ENCODE measurements at places on chromosomes 11 and 22.

GRCh38 chr11:61727401-61727811 is 25.0 kb upstream of the MYRF start:
- peaks cover 16% of the 10 kb centered on the region for H3K27me3 ChIP-seq
- H3K36me3 ChIP-seq = no peaks in the 10 kb centered on the region
- no peak overlapping the region for H3K4me3 ChIP-seq

- H3K27ac ChIP-seq = no peak overlapping the region
- no peak overlapping the region for H3K4me3 ChIP-seq
- H3K36me3 ChIP-seq = no peaks in the 10 kb centered on the region
- peaks cover 14% of the 10 kb centered on the region for H3K27me3 ChIP-seq
These were observed 435.7 kb upstream of the CADM1 start for GRCh38 chr11:115939731-115940421.

- no peak overlapping the region for H3K27ac ChIP-seq
- peaks cover under 1% of the 10 kb centered on the region for H3K36me3 ChIP-seq
- peaks cover 32% of the 10 kb centered on the region for H3K4me1 ChIP-seq
- H3K4me3 ChIP-seq = no peak overlapping the region
These were observed 3.1 kb upstream of the PGGHG start for GRCh38 chr11:285894-286220.

GRCh38 chr22:23565305-23565914 is 14.7 kb downstream of the IGLL1 start:
- peaks cover 32% of the 10 kb centered on the region for H3K4me1 ChIP-seq
- H3K27me3 ChIP-seq = peaks cover 26% of the 10 kb centered on the region
- H3K4me3 ChIP-seq = peak overlapping the region; percentile 9
- H3K27ac ChIP-seq = peak overlapping the region; percentile 69
- peak; percentile 73 for DNase-seq

DNA sequence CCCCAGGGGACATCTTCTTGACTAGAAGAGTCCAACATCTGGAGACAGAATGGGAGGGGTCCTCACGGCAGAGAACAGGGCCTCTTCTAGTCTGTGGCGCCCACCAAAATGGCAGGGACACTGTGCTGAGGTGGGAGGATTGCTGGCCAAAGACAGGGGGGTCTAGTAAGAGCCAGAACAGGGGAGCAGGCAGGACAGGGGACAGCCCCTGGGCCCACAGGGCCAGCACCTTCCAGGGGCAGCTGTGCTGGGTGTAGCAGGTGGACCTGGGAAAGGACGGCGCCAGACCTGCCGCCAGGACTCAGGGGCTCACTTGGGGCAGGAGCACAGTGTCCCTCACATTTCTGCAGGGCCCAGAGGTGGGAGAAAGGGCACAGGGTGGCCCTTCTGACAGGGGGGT is 858 bp upstream of the APOBEC3A start:
- no peak overlapping the region for H3K4me3 ChIP-seq
- no peaks in the 10 kb centered on the region for H3K4me1 ChIP-seq
- H3K27ac ChIP-seq = no peak overlapping the region
- peaks cover 7% of the 10 kb centered on the region for H3K27me3 ChIP-seq

GRCh38 chr11:121657146-121657545 is 204.4 kb upstream of the SORL1-AS1 start:
- peaks cover 15% of the 10 kb centered on the region for H3K4me1 ChIP-seq
- H3K27ac ChIP-seq = no peak overlapping the region
- no peak for DNase-seq
- no peaks in the 10 kb centered on the region for H3K36me3 ChIP-seq
- H3K4me3 ChIP-seq = no peak overlapping the region

- H3K36me3 ChIP-seq = no peaks in the 10 kb centered on the region
- H3K4me1 ChIP-seq = no peaks in the 10 kb centered on the region
- no peak for DNase-seq
- H3K27ac ChIP-seq = no peak overlapping the region
These were observed 3.0 kb downstream of the OR8D1 start for GRCh38 chr11:124310721-124311120.

- no peaks in the 10 kb centered on the region for H3K4me1 ChIP-seq
- no peak for DNase-seq
- H3K27ac ChIP-seq = no peak overlapping the region
- no peak overlapping the region for H3K4me3 ChIP-seq
These were observed 130.5 kb upstream of the C11orf58 start for GRCh38 chr11:16607675-16608644.

DNA sequence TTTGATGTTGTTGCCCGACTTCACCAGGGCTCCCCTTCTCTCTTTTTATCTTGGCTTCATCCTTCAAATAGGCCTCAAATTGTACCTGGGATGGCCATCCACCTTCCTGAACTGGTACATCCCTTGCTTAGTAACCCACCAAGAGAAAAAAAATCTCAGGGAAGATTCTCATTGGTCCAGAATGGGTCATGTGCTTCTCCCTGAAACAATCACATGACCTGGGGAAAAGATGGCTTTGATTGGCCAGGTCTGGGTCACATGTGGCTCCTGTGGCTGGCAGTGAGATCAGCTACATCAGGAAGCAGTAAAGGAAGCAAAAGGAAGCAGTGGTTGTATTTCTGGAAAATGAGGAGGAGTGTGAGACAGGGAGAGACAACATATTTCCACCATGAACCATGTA is 540.2 kb downstream of the MIAT start:
- H3K27me3 ChIP-seq = no peaks in the 10 kb centered on the region
- DNase-seq = no peak
- no peak overlapping the region for H3K27ac ChIP-seq

GRCh38 chr11:110785398-110785797 is 73.2 kb upstream of the ARHGAP20 start:
- H3K4me1 ChIP-seq = no peaks in the 10 kb centered on the region
- no peak for DNase-seq
- H3K27ac ChIP-seq = no peak overlapping the region
- no peaks in the 10 kb centered on the region for H3K27me3 ChIP-seq
- no peaks in the 10 kb centered on the region for H3K36me3 ChIP-seq

DNA sequence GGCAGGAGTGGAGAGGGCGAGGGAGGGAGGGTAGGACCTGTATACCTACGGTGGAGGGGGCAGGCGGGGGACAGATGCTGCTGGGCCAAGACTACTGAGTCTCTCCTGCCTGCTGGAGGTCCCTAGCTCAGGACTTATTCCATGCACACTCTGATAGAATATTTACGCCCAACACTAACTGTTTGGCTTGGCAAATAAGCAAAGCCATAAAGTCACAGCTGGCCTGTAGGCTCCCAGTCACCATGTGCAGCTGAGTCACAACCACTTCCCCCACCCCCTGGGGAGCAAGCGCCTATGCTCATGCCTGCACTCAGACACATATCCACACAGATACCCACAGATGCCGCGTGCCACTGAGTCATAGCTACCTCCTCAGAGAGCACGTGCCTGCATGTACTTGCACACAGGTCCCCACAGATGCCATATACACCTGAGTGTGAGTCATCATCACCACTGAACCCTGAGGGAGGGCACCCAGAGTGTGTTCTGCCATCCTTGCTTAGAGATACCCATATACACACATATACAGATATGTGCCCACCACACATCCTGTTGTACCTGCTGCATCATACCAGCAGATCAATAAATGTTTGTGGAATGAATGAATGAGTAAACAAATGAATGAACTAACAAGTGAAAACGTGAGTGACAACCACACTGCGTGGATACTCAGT is 95.8 kb downstream of the SWAP70 start:
- H3K36me3 ChIP-seq = no peaks in the 10 kb centered on the region
- DNase-seq = peak; percentile 87
- peaks cover 32% of the 10 kb centered on the region for H3K4me1 ChIP-seq
- peak overlapping the region; percentile 60 for H3K27ac ChIP-seq

DNA sequence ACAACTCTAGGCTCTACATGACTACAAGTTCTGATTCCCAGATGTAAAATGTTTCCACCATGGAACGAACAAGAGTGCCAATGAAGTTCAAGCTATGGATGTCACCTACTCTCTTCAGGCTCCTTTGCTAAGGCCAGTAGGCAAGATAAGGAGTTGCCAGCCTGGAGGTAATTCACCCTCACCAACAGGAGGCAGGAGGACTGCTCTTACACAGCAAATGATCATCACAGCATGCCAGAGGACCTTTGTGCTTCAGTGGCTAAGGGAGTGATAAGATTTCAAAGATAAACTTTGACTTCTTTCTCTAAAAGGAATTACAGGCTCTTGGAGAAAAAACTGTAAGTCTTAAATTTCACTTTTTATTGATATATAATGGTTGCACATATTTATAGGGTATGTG is 54.1 kb upstream of the SLC36A4 start:
- H3K4me1 ChIP-seq = no peaks in the 10 kb centered on the region
- no peak overlapping the region for H3K4me3 ChIP-seq
- H3K27me3 ChIP-seq = no peaks in the 10 kb centered on the region
- H3K27ac ChIP-seq = no peak overlapping the region

DNA sequence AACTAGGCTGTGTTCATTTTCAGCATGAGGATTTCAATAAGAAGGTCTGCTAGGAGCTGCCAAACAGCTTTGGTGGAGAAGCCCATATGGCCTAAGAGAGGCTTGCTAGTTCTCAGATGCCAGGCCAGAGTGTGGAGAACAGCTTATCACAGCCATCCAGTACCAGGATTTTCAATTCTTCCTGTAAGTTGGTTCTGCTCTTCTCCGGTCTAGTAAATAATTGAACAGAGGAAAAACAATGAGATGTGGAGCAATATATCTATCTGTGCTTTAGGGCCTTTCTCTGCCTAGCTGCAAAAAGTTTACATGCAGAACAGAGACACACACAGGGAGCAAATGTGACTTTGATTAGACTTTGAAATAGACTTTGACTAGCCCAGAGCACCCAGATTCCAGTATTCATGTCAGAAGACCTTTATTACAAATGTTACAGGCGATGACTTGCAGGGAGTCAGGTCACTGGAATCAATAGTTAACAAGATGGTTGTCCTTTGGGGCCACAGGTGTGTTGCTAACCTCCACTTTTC is 19.8 kb upstream of the PPP2R1B start:
- no peak for DNase-seq
- no peak overlapping the region for H3K27ac ChIP-seq
- H3K4me3 ChIP-seq = no peak overlapping the region
- no peaks in the 10 kb centered on the region for H3K27me3 ChIP-seq

DNA sequence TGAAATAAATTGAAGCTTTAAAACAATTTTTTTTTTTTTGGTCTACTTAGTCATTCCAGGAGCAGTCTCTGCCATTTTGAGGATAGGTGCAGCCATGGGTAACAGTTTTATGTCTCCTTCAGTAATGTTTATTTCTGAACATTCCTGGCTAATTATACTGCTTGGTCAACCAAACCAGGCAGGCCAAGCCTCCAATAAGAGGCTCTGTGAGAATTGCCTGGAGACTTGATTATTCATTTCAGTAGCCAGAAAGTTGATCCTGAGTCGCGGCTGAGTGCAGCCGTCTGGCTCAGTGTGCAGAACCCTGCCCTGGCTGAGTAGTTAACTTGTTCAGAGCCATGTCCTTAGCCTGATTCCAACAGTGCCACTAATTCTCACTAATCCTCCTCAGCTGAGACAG is 364.0 kb upstream of the FAT3 start:
- no peak overlapping the region for H3K27ac ChIP-seq
- H3K27me3 ChIP-seq = no peaks in the 10 kb centered on the region
- DNase-seq = no peak
- H3K36me3 ChIP-seq = no peaks in the 10 kb centered on the region
- H3K4me1 ChIP-seq = no peaks in the 10 kb centered on the region

- DNase-seq = no peak
- H3K4me3 ChIP-seq = no peak overlapping the region
- H3K27ac ChIP-seq = no peak overlapping the region
- no peaks in the 10 kb centered on the region for H3K27me3 ChIP-seq
These were observed 41.8 kb downstream of the CCDC81 start for GRCh38 chr11:86416494-86416893.

GRCh38 chr11:9616042-9616675 is 42.7 kb downstream of the WEE1 start:
- DNase-seq = no peak
- H3K36me3 ChIP-seq = no peaks in the 10 kb centered on the region
- no peak overlapping the region for H3K4me3 ChIP-seq
- no peaks in the 10 kb centered on the region for H3K27me3 ChIP-seq
- H3K4me1 ChIP-seq = peaks cover 31% of the 10 kb centered on the region

- H3K4me3 ChIP-seq = no peak overlapping the region
- no peak for DNase-seq
- no peaks in the 10 kb centered on the region for H3K4me1 ChIP-seq
- no peaks in the 10 kb centered on the region for H3K27me3 ChIP-seq
- H3K36me3 ChIP-seq = no peaks in the 10 kb centered on the region
- no peak overlapping the region for H3K27ac ChIP-seq
These were observed 121.8 kb upstream of the C11orf87 start for GRCh38 chr11:109300211-109300610.

GRCh38 chr11:95892492-95892891 is 31.4 kb downstream of the MTMR2 start:
- H3K36me3 ChIP-seq = no peaks in the 10 kb centered on the region
- no peaks in the 10 kb centered on the region for H3K27me3 ChIP-seq
- no peaks in the 10 kb centered on the region for H3K4me1 ChIP-seq
- no peak for DNase-seq

DNA sequence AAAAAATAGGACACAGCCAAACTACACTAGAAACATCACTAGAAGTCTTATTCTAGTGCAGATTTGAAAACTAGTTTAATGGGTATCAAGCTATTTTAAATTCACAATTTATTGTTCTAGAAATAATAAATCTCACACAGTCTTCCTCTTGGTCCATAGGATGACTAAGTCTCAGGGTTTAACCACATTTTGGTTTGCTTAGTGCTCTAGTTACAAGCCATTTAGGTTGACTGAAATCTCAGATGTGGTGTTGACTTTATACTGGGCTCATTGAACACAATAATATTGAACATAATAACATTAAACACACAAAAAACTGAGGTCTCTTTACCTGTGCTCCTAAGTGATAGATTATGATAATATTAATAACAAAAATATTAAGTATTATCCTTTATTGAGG is 760.3 kb upstream of the CCDC179 start:
- no peaks in the 10 kb centered on the region for H3K27me3 ChIP-seq
- no peak for DNase-seq
- H3K27ac ChIP-seq = no peak overlapping the region
- peaks cover under 1% of the 10 kb centered on the region for H3K4me1 ChIP-seq

- no peak overlapping the region for H3K27ac ChIP-seq
- H3K36me3 ChIP-seq = no peaks in the 10 kb centered on the region
- H3K4me1 ChIP-seq = no peaks in the 10 kb centered on the region
- H3K27me3 ChIP-seq = no peaks in the 10 kb centered on the region
- no peak for DNase-seq
These were observed 1484.5 kb upstream of the TENM4 start for GRCh38 chr11:80925321-80925720.

All from DND-41 (cell line).